Sigmoid colon (tissue), 7 donors: ENCODE measurements at places on chromosomes 16 and 17.

DNA sequence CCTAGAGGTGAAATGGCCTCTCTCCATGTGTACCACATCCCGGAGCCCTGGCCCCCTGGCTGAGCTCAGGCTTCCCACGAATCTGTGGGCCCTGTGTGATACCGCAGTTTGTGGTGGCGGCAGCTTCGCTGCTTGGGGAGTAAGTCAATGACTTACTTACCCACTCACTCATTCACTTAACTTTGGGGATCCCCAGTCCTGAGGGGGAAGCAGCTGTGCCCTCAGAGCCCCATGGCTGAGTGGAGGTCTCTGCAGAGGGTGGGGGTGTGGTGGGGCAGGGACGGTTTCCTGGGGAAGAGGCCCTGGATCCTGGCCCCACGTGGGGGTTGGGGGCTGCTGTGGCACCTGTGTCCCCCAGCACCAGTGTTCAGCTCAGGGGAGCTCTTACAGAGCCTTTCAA is 13.2 kb downstream of the KCNJ12 start:
- no peak for DNase-seq

- no peak for DNase-seq
Observed at GRCh38 chr17:35865412-35866340, 3.0 kb downstream of the HEATR9 start.

DNA sequence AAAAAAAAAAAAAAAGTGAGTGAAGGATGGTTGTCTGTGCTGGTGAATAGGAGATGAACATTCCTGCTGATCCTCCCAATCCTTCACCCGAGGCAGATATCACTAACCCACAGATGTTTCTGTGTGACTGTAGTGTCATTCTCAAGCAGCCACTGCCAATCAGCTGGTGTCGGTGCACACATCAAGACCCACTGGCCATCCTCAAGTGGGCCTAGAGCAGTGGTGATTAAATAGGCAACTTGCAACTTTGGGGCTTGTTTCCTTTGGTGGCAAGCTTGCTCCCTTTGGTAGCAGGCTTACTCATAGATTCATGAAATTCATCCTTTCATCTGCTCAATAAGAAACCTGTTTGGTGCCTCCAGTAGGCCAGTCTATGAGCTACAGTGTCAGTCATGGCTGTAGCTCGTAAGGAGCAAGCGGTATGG is 51.1 kb upstream of the LGALS9 start:
- DNase-seq: no peak

- no peak for DNase-seq
Observed at GRCh38 chr16:30839523-30840227, 52.7 kb upstream of the ZNF629 start.

GRCh38 chr17:28038802-28039201 is 3.7 kb upstream of the NLK start:
- DNase-seq: no peak
